ENCODE measurements at places on chromosomes 12 and 14.

DNA sequence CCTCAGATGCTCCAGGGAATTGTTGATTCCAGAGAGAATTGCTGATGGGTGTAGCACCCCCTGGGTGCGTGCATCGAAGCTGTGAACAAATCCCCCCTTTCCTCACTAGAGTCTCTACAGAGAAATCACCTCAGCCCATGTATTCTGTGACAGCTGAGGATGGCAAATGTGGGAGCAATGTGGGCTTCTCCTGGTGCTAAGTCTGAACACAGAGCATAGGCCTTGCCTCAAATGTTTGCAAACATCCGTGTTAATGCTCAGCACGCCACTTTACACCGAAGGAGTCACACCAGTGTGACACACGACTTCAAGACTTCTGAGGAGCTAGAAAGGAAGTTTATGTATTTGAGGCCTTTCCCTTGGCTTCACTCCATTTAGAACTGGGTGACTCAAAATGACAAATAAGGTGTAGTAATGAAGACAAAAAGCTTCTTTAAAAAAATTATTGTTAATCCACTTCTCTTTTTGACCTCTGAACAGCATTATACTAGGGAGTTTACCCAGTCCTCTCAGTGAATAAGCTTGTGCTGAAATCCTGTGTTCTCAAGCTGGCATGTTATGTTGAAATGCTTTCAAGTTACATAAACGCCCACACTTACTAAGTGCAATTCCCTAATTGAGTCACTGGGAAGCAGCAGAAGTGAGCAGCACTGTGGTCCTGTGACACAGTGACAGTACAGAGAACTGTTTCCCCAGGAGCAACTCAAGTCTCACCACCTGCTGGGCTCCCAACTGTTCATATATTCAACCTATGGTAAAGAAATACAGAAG lies 92.9 kb downstream of the FAR2 start:
- no peak for DNase-seq

GRCh38 chr12:81274637-81275529 lies 197.0 kb downstream of the ACSS3 start:
- DNase-seq = no peak

GRCh38 chr12:69447892-69448291 lies 22.3 kb upstream of the FRS2 start:
- no peak for DNase-seq

- peak; percentile 35 for DNase-seq
Observed at GRCh38 chr14:80987235-80988032, 32.0 kb downstream of the TSHR start.

GRCh38 chr12:21604245-21605101 lies at the start of gene GYS2:
TSS of gene GYS2 (minus strand) at chr12:21604847. CDS start at chr12:21604592, 255 bp downstream.
- no peak for DNase-seq

DNA sequence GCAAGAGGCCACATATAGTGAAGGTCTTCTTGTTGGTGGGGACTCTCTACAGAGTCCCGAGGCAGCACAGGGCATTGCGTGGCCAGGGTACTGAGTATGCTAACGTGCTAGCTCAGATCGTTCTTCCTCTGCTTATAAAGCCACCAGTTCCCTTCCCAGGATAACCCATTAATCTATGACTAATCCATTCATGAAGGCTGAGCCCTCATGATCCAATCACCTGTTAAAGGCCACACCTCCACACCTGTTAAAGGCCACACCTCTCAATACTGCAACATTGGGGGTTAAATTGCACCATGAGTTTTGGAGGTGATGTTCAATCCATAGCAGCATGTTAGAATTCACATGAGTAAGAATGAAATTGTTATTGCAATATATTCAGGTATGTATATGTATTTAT lies 12.8 kb upstream of the YARS2 start:
- no peak for DNase-seq

- DNase-seq = no peak
Observed at GRCh38 chr12:57808351-57808750, 10.2 kb downstream of the AVIL start.

- no peak for DNase-seq
Observed at GRCh38 chr12:3834774-3835173, 38.4 kb downstream of the PARP11 start.

DNA sequence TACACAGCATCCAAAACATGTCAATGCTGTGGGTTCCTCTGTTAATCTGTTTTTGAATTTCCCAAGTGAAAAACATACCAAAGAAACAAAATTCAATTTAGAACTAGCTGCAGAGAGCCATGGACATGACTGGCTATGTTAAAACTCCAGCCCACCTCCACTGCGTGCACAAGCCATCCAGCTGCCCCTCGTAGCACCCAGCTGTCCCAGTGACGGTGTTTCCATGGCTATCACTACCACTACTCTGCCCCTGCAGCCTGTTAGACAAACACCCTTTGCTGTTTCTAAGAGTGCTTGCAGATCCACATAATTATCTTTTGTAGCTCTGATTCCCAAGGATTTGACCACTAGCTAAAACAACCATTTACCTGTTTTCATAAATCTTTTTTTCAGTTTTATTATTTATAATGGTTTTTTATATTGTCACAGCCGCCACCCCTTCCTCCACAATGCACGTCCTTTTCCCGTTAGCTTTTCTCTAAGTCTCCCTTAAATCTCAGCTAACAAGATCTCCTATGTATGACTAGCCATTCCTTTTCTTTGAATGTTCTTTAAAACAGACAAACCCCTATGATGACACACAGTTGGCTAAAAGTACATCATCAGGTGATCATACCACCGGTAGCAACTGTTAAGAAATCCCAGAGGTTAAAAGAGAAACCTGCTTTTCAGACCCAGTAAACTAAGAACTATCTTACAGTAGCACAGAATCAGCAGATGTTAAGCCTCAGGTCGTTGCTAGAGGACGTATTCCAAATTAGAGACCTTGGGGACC lies 37.8 kb upstream of the NAA30 start:
- DNase-seq = no peak

DNA sequence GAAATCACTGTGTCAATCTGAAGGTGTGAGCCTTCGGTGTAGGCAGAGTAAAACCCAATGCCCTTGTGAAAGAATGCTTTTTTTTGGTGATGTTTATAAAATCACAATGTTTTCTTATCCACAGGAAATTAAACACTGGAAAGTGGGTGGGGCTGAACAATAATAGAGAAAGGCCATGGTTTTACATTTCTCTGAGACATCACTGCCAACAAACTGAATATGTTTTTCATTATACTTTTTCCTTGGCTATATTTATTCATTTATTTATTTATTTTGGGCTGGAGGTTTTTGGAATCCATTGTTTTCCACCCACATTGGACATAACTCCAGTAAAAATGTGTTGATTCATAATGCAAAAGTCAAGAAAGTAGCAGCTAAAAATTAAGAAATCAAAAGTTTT lies 16.9 kb downstream of the LRRK2 start:
- DNase-seq = no peak

Measured in stimulated activated CD8-positive, alpha-beta memory T cell treated with anti-CD3 and anti-CD28 coated beads, Interleukin-2, amount 100 ng/mL, for 1 hour (primary cell).